Right lobe of liver (tissue), 6 donors: ENCODE measurements at places on chromosomes 12 and 14.

- no peak for DNase-seq
Observed at GRCh38 chr12:71602761-71603577, 60.7 kb downstream of the ZFC3H1 start.

- DNase-seq: no peak
Observed at GRCh38 chr12:56632701-56633467, 2.8 kb upstream of the BAZ2A start.

DNA sequence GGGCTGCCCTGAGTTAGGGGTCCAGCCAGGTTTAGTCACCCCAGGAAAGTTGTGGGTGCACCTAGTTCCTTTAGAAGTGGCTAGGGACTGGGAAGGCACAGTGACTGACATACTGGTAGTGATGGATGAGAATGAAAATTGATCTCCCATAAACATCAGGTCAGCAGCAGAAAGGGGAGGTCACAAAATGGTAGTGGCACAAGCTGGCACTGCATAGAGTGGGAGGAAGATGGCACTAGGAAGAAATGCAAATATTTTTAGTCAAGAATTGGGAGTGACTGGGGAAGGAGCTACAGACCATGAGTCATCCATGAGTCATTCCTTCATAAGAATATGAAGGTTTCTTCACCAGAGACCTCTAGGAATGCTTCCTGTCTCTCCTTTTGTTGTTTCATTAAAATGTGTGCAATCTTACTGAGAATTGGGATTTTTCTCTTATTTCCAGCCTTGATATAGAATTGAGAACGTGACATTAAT, 198.3 kb upstream of the AMIGO2 start:
- no peak for DNase-seq

DNA sequence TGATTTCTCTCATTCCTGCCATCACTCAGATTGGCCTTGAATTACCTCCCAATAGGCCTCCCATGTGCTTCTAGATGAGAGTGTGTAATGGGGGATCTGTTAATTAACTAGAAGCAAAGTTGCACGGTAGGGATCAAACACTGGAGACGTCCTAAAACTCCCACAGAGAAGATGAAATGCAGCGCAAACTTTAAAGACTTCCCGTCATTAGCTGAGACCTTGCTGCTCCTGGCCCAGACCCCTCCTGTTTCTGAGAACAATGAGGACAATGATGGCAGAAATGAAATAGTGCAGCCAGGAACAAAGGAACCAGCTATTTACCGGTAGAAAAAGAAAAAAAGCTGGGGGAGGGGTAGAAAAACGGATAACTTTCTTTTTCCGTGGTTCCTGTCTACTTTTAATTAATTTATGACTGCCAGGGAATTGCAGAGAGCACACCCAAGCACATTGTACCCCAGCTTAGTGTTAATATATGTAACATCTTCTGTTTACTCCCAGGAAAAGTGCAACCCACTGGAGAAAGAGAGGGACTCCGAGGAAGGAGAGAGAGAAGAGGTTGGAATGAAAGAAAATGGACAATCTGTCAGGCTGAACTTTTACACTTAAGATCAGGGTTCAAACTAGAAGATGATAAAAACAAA, 280.7 kb upstream of the SOX5 start:
- DNase-seq: no peak

- DNase-seq: no peak
Observed at GRCh38 chr12:91852634-91853033, 293.0 kb downstream of the BTG1 start.
